Muscle of arm (tissue), 14 donors: ENCODE measurements at places on chromosomes 1 and 21.

DNA sequence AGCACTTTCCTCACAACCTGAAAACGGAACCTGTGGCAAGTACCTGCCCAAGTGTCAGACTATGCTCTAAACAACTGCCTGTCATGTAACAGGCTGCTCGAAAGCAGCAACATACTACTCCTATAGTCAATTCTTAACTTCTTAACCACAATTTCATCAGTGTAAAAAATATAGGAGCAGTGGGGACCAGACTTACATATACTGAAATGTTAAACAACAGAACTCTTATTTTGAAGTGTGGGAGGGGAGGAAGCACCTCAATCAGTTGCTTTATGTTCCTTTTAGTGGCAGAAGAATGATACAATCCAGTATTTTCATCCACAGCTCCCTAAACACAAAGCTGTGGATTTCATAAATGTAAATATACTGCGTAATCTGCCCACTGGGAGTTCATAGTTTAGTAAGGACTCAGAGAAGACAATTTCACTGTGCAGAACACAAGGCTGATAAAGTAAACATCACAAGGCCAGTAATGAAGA is 44.2 kb downstream of the WLS start:
- DNase-seq, result no peak

DNA sequence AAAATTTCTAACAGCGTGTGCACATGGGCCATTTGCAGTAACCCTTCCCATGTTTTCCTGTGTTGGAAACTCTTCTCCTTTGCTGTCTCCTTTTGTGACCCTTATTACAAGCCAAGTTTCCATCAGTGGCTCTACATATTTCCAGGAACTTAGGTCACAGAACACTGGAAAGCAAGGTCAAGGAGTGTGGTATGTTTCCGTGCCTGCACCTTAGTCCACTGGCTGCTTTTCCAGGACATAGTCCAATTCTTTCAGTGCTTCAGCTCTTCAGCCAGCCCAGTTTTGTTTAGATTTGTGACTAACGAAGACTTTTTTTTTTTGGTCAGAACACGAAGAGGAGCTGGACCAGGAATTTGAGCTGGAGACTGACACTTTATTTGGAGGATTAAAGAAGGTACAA is 33.8 kb downstream of the HHAT start:
- DNase-seq, result peak; percentile 34

GRCh38 chr1:67372898-67373297 is 57.3 kb downstream of the SERBP1 start:
- no peak for DNase-seq

DNA sequence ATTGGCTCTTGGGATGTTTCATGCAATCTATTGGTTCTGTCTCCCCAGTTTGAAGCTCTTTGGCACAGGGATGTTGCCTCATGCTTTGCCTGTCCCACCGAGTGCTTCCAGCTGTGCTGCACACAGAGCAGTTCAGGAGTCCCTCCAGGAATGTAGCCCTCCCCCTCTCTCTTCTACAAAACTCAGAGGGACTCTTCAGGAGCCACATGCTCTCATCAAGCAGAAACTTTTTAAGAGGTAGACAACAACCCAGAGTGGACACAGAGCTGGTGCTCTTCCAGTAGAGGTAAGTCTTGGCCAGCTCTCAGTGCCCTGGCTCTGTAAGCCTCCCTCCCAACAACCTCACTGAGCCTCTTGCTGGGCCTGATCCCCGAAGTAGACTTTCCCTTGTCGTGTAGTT is 11.6 kb upstream of the ZNF697 start:
- DNase-seq, result no peak

- DNase-seq, result no peak
These were observed 52.4 kb upstream of the ASPM start for GRCh38 chr1:197198911-197199310.

DNA sequence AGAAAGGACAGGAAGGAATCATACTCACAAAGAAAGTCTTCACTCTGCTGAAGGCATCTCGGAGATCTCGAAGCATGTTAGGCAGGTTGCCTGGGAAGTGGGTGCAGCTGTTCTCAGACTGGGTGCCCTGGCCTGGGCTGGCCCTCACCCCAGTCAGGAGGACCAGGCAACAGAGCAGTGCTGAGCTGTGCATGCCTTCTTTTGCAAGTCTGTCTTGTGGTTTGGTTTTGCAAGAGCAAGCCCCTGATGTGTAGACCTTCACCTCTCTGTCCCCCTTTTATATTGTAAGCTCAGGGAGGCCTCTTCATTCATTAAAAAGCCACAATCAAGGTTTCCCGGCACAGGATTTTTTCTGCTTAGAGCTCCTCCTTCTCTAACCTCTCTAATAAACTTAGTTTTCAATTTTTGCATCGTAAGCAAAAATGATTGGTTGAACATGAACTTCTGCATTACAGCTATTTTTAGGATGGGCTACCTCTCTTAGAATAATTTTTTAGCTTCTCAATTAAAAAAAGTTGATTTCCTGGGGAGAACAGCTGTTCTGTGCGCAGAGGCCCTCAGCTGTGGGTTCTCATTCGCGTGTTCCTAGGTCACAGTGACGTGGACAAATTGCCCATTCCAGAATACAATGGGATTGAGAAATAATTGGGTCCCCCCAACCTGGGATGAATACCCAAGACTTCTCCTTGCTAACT is at the start of gene IL10:
TSS of gene IL10 (minus strand) at position 252 of the 695 bp plus-strand sequence. CDS start at position 193, 59 bp downstream.
- no peak for DNase-seq

GRCh38 chr1:18927654-18928272 is 25.4 kb upstream of the ALDH4A1 start:
- DNase-seq, result no peak

DNA sequence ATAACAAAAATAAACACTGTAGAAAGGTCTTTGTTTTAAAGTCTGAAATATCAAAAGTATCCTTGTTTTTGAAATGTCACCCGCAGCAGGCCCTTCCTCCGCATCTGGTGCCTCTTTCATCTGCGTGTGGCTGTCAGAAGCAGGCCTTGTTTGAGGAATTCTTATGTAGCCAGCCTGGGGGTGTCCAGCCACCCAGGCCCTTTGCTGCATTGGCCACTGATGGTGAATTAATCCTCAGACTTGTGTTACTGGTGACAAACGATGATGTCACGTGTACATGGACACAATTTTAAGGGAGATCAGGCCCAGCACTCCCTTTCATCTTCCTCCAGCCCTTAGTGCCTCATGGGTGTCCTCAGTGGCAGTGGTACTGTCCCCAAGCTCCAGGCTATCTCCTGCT is 208.0 kb upstream of the GALNT2 start:
- DNase-seq, result no peak

- DNase-seq, result no peak
These were observed 10.4 kb downstream of the ZBTB8A start for GRCh38 chr1:32549616-32550015.

DNA sequence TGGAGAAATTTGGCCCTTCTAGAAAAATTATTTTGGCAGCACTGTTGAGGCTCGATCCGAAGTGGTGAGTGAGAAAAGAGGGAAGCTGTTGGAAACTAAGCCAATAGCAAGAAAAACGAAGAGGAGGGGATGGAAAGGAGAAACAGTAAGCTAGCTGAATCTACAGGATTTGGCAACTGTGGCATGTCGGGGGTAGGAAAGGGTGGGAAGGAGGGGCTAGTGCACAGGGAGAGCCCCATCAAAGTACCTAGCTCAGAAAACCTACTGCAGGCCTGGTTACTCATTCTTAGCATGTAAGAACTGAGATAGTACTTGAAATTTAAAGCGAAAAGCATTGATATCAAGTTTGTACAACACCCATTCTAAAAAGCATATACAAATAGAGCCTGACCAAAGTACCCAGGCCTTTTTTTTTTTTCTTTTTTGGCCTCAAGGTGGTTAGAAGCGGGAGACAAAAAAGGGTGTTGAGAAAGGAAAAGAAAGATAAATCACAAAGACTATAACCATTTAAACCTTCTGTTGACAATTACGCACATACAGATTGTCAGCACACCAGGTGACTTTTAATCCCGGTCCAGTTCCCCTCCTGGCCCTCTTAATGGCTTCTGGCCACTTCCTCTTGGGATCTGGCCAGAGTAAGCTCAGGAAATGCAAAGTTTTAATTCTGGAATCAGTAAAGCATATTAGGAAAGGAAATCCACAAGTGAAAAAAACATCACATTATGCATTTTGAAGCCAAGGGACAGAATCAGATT is 50.4 kb downstream of the SLC16A1 start:
- peak; percentile 28 for DNase-seq

DNA sequence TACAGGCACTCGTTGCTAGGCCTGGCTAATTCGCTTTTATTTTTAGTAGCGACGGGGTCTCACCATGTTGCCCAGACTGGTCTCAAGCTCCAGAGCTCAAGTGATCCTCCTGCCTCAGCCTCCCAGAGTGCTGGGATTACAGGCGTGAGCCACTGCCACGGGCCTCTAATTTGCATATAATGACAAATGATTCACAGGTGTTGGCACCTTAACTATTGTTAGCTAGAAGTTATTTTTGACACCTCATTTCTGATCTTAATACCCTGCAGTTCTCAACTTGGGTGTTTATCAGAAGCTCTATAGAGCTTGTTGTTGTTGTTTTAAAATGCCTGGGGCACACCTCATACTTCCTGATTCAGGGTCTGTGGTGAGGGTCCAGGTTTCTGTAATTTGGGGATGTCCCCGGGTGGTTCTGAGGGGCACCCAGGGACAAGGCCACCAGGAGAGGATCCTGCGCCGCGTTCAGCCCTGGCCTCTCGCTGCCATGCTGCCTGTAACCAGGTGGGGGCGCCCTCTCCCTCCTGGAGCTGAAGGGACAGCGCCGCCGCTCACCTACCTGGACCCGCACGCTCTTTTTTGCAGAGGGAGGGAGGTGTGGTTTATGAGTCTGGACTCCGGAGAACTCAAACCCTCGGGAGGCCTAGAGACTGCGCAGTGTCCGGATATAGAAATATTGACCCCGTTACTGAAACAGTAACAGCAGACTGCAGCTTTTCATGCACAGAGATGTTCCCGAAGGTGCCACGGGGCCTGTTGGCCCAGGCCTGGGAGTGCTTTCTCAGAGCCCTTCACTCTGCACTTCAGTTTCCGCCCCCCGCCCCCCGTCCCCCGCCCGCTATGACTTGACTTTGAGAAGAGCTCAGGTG is 23.0 kb upstream of the NEK2 start:
- DNase-seq, result peak; percentile 60

- no peak for DNase-seq
These were observed 964.6 kb upstream of the B3GALT2 start for GRCh38 chr1:194151056-194151455.

GRCh38 chr1:27650539-27651175 is 15.7 kb upstream of the FGR start:
- DNase-seq, result no peak

DNA sequence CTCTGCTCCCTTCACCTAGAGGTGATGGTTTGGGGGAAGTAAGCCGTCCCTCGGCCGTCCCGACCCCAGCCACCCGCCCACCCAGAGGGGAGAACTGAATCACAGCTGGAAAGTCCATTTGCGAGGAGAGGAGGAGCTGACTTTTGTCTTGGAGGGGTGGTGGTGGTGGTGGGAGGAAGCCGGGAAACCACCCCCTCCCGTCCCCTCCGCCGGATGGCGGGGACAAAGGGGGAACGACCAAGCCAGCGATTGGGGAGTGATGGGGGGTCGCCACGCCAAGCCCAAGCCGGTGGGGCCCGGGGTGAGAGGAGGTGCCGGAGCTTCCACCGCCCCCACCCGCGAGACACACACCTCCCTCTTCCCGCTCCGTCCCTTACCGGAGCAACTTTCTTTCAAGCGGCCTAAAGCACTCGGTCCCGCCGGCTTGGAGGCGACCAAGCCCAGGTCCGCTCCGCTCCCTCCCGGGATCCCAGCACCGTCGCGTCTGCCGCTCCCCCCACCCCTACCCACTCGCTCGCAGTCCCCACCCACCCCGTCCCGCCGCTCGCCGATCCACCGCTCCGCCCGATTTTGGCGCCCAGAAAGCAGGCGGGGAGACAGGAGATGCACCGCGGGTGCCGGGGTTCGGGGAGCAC is 540 bp downstream of the ARHGEF2 start:
- DNase-seq, result peak; percentile 56

DNA sequence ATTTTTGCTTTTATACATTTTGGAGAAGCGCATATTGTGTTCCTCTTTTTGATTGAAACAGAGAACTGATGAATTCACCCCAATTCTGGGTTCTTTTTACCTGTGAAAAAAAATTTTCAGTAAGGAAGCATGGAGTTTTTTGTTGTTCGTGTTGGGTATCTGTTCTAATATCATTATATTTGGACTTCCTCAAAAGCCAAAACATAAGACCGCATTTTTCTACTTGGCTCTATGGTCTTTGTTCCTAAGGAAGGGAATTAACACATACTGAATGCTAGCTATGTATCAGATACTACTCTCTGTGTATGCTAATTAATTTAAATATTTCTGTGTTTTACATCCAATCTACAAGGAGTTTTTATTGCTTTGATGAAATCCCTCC is 12.9 kb downstream of the EPB41 start:
- no peak for DNase-seq

GRCh38 chr1:1573843-1574720 is 581 bp downstream of the SSU72 start:
- DNase-seq, result peak; percentile 61

- DNase-seq, result no peak
These were observed 50.2 kb downstream of the EEIG2 start for GRCh38 chr1:108610073-108610472.

DNA sequence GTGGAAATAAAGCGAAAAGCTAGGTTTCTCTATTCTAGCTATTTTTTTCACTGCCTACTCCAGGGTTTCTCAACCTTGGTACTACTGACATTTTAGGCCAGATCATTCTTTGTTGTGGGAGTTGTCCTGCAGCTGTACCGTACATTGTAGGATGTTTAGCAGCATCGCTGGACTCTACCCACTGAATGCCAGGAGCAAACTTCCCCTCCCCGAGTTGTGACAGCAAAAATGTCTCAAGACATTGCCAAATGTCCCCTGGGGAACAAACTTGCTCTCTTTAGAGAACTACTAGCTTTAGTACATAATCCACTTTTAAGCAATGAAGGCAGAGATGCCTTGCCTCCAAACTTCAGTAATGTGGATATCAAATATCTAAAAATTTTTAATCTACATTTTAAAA is 122.8 kb downstream of the PLPPR5 start:
- DNase-seq, result no peak

GRCh38 chr1:118821801-118822200 is 166.3 kb downstream of the TBX15 start:
- DNase-seq, result no peak

- no peak for DNase-seq
These were observed 23.0 kb upstream of the PADI1 start for GRCh38 chr1:17181781-17182464.

- no peak for DNase-seq
These were observed 53.6 kb downstream of the KIF21B start for GRCh38 chr1:200969726-200970561.
